ENCODE measurements at places on chromosomes 16 and 17.
A peak's percentile ranks its signal among the peaks of the same experiment; 100 is the strongest.

GRCh38 chr17:16463358-16464302, 28.4 kb downstream of the LRRC75A start:
- no peak for DNase-seq

GRCh38 chr16:72241930-72242329, 70.0 kb upstream of the PMFBP1 start:
- DNase-seq: peak; percentile 63

GRCh38 chr17:77526728-77527350, 386.1 kb downstream of the SEC14L1 start:
- peak; percentile 74 for DNase-seq

DNA sequence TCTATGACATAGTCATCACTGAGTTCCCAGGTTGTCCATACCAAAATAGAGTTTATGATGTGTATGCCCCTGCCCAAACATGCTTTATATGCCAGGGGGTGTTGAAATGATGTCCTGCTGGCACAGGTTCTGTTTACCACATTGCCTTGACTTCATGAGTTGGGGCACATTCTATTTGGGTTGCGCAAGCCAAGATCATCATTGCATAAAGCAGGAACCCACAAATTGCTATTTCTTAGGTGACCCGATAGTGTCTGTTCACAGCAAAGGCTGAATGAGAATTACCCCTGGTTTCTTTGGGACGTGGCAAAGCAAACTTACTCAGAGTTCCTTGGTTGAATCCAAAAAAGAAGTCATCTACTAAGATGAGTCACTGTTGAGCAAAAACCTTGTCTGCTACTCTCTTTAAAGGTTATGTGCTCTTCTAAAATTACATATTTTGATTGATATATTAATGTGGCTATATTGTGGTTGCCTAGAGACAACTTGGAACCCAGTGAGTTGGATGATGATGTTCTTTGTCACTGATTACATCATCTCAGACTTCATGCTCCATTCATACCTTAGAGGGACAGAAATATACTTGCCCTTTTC, 912.6 kb upstream of the SOX9 start:
- DNase-seq: no peak

- peak; percentile 36 for DNase-seq
Measured at GRCh38 chr16:87484487-87485331, 8.1 kb downstream of the ZCCHC14 start.

DNA sequence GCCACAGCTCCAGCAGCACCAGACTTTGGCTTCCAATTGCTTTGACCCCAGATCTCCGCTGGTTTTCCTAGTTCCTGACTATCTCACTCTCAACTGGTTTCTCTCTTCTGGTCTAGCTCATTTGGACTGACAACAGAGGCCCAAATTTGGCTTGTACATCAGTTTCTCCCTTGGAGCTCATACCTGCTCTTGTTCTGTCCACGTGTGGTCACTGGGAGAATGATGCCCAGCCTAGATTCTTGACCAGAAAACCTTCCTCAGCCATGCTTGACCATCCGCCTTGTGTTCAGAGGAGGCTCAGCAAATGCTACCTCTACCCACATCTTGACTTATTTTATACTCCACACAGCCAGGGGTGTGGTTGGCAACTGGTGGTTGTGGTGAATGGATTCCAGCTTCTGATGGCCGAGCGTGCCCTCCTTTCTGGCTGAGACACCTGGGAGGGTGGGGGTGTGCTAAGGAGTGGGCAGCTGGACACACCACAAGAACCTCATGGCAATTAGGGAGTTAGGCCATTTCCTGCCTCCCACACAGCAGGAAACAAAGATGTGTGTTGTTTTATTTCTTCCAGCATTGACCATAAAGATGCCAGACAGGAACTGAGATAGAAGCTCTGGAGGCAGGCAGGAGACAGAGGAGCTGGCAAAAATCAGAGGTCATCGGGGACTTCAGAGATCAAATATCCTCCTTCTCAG, 93.8 kb upstream of the FAM20A start:
- peak; percentile 4 for DNase-seq

DNA sequence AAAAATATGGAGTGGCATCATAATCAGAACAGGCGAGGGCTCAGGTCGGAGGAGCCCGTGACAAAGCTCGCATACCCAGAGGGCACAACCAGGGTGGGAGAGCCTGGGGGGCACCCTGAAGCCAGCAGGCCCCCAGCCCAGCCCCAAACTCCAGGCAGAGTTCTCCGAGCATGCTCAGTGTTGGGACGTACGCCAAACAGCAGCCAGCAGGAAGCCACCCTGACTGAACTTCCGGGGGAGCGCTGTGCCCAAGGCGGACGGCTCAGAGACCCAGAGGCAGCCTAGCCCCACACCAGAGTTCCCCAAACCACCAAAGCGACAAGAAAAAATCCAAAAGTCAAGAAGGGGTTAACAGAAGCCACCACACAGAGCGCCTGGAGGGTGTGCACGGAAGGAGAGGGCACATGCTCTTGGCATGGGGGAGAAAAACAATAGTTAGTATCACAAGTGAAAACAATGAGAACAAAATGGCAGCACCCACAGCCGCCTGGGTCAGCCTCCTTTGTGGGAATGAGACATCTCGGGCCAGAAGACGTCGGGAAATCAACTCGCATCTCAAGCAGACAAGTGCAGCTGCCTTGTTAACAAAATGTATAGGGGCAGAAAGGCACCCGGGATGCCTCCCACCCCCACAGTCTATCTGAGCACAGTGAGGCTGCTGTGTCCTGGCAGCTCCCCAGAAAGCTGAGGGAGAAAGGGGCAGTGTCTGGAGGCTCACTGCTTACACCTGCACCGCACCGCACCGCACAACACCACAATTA, 11.9 kb downstream of the EXOC7 start:
- DNase-seq: no peak

DNA sequence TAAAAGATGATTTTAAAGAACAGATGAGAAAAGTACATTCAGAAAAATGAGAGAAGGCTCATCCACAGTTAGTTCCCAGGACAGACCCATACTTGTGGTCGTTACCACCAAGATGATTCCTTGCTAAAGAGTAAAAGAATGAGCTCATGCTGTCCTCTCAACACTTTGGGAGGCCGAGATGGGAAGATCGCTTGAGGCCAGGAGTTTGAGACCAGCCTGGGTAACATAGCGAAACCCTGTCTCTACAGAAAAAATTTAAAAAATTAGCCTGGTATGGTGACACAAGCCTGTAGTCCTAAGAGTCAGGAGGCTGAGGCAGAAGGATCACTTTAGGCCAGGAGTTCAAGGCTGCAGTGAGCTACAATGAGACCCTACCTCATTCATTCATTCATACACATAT, 60.7 kb upstream of the CNEP1R1 start:
- DNase-seq: no peak
